ENCODE measurements at places on chromosomes 3 and 15.

GRCh38 chr15:31031471-31032067, 40.1 kb upstream of the MTMR10 start:
- DNase-seq, result no peak

- DNase-seq, result no peak
Measured at GRCh38 chr3:37301980-37302708, 127.8 kb upstream of the LRRFIP2 start.

DNA sequence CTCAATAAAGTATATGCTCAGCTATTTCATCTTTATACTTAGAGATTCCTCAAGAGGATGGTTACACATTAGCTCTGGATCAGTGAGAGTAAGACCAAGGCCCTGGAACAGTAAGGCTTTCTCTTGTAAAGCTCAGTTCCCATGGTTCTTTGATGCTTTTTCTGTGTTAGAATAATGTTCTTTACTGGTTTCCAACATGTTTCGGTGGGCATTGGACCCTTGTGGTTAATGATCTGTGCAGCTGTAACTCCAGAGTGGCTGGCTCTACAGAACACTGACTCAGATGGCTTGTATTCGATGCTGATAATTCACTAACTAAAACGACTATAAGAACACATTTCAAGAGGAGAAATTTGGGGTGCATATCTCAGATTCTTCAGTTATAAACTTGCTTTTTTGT, 114.7 kb downstream of the AKAP13 start:
- no peak for DNase-seq

DNA sequence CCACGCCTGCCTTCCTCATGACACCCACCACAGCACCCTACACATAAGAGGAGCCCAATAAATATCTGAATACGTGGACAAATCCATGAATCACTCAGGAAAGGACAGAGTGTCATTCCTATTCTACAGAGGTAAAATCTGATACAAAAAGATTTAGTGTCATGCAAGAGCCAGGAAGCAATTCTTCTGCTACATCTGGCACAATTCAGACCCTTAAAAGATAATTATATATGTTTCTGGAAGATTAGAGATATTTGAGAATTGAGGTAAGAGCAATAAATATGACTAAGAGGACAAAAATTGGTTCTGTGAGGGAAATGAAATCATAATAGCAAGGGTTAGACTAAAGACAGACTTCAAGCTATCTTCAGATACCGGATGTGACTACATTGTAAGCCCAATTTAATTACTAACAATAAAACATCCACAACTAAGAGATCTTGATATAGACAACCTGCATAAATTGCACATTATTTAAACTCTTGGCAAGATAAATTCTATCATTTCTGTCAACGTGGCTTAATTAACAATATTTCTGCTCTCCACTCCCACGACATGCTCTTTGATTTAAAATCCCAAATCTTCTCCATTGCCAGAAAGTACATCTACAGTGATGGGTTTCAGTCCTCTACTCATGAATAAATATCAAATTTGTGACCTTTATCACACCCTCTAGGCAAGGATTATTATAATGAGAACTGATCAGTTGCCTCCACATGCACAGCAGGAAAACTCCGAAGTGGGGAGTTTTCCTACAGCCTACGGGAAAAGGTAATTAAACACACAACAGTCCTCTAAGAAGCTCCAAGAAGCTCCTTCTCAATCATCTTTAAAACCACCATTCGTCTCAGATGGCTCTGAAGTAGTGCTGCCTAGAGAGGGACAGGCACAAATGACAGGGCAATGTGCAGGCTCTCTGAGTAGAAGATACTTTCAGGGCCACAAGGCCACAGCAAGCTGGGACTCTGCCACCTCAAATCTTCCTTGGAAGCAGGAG, 32.6 kb downstream of the MB21D2 start:
- DNase-seq, result no peak

- no peak for DNase-seq
Measured at GRCh38 chr3:121654493-121655385, 6.0 kb downstream of the HCLS1 start.

DNA sequence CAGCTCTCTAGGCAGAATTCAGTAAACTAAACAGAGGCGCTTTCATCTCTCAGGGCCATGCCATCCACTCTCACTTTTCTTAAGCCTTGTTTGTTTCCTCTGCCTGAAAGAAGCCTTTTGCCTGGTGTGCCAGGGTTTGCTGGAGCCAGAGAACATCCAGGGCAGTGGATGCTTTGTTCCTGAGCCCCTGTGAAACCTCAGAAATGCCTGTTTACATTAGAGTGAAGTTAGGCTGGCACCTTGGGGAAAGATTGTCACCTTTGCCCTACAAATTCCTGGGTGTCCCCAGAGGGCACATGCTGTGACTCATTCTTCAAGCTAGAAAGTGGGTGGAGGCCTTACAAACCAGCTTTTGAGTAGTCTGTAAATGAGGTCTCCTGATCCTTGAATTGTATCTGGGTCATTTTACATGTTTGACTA, 10.7 kb upstream of the TRAK1 start:
- no peak for DNase-seq

DNA sequence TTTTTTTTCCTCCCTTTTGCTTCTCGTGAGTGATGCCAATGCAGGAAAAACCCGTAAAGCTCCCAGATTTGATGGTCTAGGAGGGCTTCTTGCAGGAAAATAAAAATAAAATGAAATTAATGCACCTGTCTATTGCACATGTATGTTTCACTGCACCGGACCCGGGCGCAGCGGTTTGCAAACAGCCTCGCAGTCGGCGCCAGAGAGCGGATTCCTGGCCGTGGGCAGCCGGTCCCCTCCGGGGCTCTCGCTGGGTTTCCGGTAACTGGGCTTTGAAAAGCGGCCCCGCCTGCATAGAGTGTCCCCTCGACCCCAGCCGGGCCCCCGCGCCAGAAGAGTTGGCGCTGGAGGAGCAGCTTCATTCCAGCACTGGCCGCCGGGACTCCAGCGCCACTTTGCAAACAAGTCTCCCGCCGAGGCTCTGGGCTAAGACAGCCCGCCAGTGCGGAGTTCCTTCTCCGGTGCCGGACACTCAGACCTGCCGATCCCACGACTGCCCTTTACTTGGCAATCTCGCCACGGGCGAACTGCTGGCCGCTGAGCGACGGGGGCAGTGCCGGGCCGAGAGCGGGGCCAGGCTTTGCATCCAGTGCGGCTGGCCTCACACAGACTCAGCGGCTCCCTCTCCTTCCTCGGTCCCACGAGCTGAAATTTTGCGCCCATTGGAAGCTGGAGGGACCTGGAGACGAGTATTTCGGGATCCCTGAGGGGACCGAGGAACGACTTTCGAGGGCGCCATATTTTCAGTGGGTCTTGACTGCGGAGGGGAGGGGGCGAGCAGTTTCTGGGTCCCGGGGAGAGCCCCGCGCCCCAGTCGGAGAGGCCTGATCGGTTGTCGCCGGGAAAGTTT, 225.9 kb upstream of the C2CD4B start:
- peak; percentile 62 for DNase-seq

DNA sequence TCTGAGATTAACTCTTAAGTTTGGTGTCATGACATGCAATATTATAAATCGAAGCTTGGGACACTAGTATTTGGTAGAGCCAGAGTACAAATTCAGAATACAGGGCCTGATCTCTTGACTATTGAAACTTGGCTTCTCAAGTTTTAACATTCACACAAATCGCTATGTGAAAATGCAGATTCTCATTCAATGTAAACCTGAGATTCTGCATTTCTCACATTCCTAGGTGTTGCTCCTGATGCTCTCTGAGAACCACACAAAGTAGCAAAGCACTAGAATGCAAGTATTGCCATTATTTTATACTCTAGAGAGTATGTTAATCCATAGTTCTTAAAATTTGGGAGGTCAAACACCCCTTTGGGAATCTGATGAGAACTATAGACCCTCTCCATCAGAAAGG, 47.9 kb downstream of the WDR49 start:
- no peak for DNase-seq

GRCh38 chr3:16302082-16302631, 37.1 kb downstream of the OXNAD1 start:
- no peak for DNase-seq

DNA sequence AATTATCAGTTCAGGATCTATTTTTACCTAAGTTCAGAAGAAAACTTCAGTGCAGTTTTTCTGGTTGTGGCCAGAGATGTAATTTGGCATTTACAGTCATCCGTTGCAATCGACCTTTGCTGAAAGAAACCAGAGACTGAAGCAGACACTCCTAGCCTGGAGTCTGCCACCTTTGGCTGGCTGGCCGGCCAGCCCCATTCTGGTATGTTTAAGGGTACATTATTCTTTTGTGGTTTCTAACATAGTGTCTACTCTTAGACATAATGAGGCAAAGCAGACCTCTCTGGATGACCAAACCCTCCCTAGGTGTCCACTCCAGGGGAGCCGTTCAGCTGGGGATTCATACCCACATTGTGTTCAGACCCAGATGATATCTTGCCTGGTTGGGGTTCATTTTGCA, 275.9 kb upstream of the TPM1 start:
- DNase-seq, result no peak

GRCh38 chr3:35028157-35028556, 611.2 kb upstream of the ARPP21 start:
- no peak for DNase-seq

DNA sequence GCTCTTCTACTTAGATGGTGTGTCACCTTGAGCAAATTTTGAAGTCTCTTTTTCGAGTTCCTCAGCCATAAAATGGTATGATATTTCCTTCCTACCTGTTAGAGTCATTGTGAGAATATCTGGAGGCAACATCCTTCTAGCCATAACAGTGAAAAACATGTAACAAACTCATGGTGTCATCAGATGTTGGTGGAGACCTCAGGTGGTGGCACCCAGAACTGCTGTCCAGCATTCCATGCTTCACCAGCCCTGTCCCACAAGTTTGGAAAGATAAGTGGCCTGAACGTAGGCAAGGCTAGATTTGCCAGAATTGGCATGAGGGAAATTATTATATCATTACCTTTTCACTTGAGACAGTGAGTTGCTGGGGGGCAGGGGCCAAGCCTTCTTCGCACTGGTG, 30.4 kb downstream of the GASK1A start:
- no peak for DNase-seq

GRCh38 chr15:100926258-100926657, 7.1 kb downstream of the LRRK1 start:
- no peak for DNase-seq

GRCh38 chr3:70726961-70727360, 414.5 kb upstream of the MDFIC2 start:
- peak; percentile 6 for DNase-seq

DNA sequence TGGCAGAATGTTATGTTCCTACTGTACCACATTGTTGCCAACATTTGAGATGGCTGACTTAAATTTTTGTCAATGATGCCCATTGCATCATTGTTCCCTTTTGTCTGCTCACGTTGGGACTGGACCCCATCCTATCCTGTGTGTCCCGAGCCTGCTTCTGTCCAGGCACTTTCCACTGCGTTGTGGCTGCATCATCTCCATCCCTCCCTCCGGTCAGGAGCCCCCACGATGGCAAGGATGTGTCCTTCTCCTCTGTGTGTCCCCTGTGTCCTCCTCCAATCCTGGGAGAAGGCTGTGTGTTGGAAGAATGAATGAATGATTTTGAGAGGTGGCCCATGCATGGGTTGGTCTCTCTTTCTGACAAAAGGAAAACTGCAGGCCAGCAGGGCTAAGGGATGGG, 19.4 kb upstream of the MRPS22 start:
- DNase-seq, result no peak

GRCh38 chr3:98824256-98824655, 61.1 kb downstream of the ST3GAL6 start:
- DNase-seq, result no peak

GRCh38 chr3:132038198-132038825, 3.5 kb upstream of the CPNE4 start:
- DNase-seq, result peak; percentile 5

DNA sequence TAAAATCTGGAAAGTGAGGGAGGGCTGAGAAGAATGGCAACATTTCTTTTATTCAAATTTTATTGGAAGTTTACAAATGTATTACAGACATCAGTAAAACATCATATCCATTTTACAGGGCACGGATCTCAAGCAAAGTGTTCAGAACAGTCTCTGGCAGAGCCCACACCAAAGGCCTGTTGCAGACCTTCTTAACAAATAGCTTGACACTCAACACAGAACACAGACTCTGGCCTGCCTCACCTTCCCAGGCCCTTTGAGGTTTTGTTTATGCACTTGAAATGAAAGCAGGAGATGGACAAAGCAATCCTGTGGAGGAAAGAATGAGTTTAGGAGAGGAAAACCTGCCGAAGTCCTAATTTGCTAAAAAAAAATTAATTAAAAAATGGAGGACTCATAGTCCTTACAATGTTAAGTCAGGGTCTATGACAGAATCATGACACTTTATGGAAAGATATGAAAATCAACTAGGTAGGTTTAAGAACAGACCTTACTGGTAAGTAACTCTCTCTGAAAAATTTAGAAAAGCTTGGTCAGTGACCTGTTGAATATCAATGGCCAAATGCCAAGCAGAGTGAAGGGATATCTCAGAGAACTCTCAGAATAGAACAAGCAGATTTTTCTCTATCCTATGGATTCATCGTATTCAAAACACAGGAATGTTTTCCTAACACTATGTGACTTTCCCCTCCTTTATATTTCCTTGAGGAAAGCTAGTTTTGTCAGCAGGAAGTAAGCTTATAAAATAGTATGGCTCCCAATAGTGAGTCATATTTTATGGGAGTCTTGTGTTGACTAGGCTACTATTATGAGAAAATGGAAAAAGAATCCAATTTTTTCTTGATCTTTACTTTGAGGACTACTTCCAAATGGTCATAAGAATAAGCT, 70.8 kb upstream of the PSMD6 start:
- no peak for DNase-seq

DNA sequence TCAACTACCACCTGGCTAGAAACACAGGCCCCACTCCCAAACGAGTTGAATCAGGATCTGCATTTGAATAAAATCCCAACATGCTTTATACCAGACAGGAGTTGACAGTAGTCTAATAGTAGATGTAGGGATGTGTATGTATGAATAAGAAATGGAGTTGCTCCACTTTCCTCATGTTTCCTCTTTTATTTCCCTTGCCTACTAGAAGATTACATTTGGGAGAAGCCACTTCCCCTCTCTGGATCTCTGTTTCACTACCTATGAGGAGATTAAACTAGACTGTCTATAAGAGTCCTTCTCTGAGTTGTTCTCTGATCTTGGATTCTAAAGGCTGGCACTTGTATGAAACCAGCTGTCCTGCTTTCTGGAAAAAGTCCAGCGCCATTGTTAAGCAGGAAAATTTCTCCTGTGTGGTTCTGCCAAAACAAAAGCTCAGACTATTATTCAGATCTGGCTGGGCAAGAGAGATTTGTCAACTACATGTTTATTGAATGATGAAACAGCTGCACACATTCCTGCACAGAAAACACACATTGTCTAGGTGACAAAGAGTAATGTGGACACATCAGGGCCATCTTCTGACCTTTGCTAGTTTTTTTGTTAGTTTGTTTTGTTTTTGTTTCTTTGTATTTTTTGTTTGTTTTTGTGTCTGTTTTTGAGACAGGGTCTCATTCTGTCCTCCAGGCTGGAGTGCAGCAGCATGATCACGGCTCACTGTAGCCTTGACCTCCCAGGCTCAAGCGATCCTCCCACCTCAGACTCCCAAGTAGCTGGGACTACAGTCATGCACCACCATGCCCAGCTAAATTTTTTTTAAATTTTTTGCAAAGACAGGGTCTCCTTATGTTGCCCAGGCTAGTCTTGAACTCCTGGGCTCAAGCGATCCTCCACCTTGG, 29.9 kb downstream of the ACP3 start:
- peak; percentile 54 for DNase-seq

All from lung (tissue), 17 donors.